ENCODE measurements at places on chromosomes 6 and 20.

DNA sequence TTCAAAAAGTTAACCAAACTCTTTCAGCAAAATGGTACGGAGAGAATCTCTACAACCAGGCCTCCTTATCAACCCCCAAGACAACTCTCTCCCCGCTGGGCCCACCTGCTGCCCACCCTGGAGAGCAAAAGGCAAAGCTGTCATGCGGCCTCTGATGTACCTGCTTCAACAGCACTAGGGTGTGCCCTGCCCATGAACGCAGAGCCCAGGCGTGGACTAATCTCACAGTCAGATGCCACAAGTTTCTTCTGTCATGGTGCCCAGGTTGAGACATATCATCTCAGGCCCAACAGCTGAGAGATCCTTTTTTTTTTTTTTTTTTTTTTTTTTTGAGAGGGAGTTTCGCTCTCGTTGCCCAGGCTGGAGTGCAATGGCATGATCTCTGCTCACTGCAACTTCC, 26.3 kb downstream of the SLC2A4RG start:
- DNase-seq = no peak

DNA sequence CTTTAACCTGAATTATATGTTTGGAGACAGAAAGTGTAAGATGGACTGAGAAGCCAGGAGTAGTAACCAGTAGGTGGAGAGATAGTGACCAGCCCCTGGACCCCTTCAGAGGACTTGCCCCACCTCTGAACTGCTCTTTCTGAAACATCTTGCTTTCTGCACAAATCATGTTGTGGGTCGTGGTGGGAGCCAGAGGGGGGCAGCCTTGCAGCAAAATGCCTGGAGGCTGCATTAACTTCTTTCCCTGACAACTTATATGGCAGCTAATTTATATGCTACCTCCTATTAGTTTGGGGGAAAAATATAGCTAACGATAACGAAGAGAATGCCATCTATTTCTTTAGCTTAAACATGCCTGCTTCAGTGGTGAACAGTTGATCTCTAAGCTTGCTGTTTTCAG, 859.8 kb downstream of the MAFB start:
- no peak for DNase-seq

- DNase-seq = no peak
Measured at GRCh38 chr6:93045156-93045555, 374.2 kb downstream of the EPHA7 start.

DNA sequence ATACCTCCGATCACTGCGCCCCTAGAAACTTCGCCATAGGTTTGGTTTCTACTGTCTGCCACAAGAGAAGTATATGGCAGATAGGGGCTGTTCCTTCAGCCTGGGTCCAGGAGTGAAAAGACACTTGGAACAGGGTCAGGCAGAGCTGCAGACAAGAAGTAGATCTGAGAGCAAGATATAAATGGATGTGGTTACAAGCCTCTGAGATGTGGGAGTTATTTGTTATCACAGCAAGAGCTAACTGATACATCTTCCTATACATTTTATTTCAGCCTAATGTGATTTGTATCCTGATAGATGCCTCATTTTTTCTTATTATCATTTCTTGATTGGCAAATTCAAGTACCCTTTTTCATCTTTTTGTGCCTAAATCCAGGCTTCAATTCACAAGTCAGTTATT, 40.9 kb upstream of the ADTRP start:
- no peak for DNase-seq

DNA sequence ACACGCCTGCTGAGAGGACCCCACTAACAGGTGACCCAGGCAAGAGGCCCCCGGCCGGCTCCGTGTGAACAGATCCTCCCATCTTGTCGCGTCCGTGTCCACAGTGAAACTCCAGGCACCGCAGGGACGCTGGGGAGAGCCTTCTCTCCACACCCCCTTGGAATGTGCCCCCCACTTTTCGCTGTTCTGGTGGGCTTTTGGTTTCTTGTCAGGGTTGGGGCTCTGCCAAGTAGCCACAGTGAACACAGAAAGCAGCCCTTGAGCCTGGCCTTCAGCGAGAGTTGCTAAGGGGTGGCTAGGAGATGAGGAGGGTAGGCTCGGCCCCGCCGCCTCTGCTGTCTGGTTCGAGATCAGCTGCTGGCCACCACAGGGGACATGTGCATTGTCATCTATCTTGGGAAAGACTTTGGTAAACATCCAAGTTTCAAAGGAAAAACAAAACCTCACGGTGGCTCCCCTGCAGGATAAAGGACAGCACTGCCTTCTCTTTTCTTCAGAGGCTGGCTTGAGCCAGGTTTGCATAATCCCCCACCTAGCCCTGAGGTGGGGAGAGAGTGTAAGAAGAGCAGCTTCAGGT, 22.7 kb downstream of the SYNDIG1 start:
- no peak for DNase-seq

DNA sequence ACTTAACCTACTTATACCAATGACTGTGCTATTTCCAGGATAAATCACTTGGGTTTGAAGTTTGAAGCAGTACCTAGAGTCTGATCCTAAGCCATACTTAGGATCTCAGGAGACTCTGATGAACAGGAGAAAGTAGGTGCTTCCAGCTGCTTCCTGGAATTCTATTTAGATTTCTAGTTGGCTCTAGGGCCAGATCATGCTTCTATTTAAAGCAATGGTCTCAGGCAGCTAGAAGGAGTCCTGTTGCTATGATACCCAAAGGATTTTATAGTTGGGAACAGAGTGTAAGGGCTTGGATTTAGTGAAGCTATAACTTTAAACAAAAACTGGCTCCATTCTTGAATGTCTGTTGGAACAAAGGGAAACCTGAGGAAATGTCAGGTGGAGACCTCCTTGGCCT, 52.4 kb upstream of the TINAG start:
- no peak for DNase-seq

DNA sequence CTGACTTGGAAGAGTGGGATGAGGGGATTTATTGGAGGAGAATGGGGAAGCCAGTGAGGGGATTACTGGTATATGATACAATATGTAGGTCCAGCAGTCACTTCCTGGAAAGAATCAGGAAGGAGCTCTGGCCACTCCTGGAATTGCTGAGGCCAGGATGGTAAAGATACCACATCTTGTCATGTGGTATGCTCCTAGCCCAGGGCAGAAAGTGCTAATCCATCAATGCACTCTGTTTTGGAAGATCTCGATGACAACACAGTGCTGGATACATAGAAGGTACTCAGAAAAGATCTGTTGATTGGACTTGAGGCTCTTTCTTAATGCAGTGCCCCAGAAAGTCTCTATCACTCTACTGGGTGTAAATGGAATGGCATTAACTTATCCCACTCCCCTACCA, 52.6 kb downstream of the LAMP5 start:
- DNase-seq = no peak

GRCh38 chr20:53847837-53848170, 222.6 kb downstream of the BCAS1 start:
- no peak for DNase-seq

GRCh38 chr6:52495922-52496321, 75.8 kb downstream of the EFHC1 start:
- DNase-seq = no peak

- no peak for DNase-seq
Measured at GRCh38 chr20:37379967-37380828, 34.3 kb downstream of the SRC start.

DNA sequence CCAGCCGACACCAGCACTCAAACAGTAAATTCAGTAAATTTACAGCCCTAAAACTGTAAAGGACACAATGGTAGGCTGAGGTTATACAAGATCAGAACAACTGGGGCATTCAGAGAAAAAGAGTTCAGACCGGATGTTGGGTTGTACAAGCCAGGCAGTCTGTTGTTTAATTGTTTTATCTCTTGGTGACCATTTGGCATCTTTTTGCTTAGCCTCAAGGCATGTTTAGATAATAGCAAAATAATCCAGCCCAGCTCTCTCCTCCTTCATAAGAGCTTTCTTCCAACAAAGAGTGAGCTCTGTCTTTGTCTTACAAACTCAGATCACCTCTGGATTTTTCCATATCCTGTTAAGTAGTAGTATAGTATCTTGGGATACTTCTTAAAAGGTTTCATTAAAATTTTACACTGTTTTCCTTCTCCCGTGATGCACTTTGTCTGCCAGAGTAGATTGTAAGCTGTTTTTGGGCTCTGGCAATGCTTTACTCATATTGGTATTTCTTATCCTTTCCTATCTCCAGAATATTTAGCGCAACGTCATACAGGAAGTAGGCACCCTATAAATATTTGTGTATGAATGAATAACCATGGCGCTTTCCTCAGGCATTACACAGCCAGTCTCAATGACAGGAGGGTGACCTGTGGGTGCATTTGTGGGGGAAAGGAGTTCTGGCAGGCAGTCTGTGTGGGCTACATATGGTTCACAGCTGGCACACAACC, 35.6 kb upstream of the TRAM2 start:
- no peak for DNase-seq

- no peak for DNase-seq
Measured at GRCh38 chr6:46838033-46838432, 44.8 kb downstream of the MEP1A start.
